ENCODE measurements at places on chromosomes 1 and 21.

GRCh38 chr1:30907481-30908315 lies 860 bp downstream of the SDC3 start:
- no peak for DNase-seq

DNA sequence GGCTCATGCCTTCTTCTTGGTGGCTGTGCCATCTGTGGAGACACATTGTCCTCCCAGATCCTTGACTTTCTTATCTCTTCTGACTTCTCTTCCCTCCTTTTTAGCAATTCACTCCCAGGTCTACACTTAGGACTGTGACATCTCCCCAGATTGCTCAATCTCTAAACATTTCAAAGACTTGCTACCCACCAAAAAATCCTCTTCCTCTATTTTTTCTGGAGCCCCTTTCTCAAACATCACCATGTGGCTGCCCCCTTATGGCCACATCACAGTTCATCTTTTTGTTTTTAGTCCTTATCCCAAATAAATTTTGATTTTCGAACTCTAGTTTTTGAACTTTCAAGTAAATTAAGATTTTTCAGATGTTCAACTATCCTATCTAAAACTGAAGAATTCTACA lies 148.6 kb upstream of the HOOK1 start:
- DNase-seq = no peak

GRCh38 chr1:2415337-2415736 lies 3.0 kb upstream of the PEX10 start:
- DNase-seq = no peak

DNA sequence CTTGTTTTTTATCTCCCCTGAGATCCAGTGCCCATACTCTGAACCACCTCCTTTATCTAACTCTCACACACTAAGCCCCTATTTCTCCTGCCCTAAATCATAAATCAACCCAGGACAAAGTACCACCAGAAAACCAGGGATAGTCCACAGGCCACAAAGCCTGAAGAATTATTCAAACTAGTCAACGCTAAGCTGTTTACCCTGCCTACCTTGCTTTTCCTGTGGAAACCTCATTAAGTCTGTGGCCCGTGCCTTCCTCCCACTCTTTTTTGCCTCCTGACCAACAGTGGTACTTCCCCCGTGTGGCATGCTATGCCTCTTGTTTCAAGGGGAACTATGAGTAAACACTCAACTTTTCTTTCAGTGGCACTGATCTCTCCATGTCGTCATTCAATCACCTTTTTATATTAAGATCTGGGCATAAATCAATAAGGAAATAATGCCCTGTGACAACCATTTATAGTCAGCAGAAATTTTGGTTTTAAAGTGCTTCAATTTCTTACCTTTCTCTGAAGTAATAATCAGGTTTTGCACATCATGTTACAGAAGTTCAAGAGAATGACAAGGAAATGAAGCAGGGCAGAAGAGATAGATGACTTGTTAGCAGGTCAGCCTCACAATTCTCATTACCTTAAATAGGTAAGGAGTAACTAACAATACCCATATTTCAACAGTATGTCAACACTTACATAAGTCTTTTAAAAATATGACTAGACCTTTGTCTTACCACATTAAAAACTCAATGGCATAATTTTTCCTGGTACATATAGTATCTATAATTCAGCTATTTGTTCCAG lies 32.1 kb downstream of the EYA3 start:
- no peak for DNase-seq

DNA sequence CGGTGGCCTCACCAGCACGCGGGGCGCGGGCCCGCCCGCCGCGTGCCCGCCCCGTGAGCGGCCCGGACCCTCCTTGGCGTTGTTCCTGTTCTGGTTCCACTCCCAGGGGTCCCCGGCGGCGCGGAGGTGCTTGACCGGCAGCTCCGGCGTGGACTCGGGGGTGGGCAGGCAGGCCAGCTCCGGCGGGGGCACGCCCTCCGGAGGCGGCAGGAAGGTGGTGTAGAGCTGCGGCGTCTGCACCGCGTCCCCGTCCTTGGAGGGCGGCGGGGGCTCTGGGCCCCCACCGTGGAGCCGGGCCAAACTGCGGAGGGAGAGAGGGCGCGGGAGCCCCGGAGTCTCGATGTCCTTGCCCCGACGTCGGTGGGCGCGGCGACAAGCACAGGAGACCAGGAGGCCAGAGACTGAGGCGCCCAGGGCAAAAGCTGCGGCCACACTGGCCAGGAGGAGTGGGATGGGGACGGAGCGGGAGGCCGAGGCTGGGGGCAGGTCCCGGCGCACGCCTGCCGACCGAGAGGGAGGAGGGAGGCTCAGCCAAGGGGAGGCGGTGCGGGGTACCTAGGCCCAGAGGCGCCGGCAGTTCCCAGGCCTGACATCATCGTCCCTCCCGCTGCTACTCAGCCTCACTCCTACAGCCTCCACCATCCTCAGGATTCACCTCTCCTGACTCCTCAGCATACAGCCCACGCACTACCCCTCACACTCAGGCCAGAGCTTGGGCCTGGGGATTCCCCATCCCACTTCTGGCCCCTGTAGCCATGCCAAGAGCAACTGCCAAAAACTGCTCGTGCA lies 13.2 kb downstream of the SEMA6C start:
- no peak for DNase-seq

- no peak for DNase-seq
Measured at GRCh38 chr21:29943885-29944284, 4.1 kb upstream of the GRIK1 start.
